Stimulated activated CD4-positive, alpha-beta T cell treated with anti-CD3 and anti-CD28 coated beads, Interleukin-2, amount 100 ng/mL, for 48 hours (primary cell): ENCODE measurements at places on chromosomes 7 and 10.
A peak's percentile ranks its signal among the peaks of the same experiment; 100 is the strongest.

GRCh38 chr7:121271916-121272315 lies 56.9 kb upstream of the WNT16 start:
- no peak for DNase-seq

DNA sequence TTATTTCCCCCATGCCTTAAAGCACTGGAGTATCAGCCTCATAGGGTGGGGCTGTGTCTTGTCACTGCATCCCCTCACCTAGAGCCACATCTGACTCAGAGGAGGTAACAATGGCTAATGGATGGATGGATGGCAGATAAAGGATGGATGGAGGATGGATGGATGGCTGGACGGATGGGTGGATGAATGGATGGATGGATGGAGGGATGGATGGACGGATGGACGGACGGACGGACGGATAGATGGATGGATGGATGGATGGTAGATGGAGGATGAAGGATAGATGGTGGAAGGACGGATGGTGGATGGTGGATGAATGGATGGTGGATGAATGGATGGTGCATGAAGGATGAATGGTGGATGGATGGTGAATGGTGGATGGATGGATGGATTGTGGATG lies 77.2 kb downstream of the PDGFA start:
- no peak for DNase-seq

- DNase-seq = no peak
Measured at GRCh38 chr7:140456551-140457051, 22.7 kb downstream of the MKRN1 start.

DNA sequence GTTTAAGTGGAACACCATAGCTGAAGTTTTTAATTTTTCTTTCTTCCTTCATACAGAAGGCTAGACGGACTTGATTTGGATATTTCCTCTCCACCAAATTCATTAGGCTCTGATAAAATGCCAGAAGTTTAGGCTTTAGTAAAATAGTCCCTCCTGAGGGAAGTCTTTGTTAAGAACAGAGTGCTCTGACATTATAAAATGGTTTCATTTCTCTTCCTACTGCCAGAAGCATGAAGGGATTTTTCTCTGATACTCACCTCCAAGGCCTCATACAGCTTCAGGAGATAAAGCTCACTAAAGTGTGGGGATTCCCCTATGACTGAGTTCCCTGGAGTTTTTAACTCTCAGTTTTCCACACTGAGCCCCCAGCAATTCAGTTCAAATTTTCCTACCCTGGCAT lies 1489.6 kb downstream of the REEP3 start:
- DNase-seq = no peak

DNA sequence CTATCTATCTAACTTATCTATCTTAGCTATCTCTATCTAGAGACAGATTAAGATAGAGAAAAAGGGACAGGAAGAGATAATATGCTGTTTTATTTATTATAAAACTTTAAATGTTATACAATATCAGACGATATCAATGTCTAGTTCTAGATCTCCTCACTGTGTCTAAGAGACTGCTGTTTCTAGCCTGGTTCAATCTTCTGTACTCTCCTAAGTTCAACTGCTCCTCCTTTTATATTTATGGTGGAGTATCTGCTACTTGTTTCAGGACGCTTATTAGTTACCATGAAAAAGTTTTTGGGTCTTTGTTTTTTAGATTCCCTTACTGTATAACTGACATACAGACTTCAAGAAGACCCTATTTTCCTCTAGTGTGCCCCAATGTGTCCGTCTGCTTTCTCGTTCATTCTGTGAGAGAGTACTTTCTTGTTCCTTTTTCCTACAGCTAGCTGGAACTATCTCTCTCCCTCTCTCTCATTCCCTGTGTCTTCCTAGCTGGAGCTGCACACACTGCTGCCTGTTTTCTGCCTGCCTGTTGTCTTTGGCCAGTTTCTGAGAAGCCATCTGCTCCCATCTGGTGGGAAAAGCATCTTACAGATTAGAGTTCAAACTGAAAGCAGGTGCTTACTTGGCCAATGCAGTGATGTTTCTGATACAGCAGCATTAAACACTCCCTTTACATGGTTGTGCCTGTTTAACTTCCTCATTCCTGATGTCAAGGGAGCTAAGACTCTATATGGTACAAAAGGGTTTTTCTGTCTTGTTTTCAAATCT lies 49.4 kb upstream of the ARL4A start:
- no peak for DNase-seq

- no peak for DNase-seq
Measured at GRCh38 chr7:14018751-14019150, 29.3 kb upstream of the ETV1 start.

GRCh38 chr10:78053211-78053868 lies 19.7 kb downstream of the RPS24 start:
- DNase-seq = no peak

DNA sequence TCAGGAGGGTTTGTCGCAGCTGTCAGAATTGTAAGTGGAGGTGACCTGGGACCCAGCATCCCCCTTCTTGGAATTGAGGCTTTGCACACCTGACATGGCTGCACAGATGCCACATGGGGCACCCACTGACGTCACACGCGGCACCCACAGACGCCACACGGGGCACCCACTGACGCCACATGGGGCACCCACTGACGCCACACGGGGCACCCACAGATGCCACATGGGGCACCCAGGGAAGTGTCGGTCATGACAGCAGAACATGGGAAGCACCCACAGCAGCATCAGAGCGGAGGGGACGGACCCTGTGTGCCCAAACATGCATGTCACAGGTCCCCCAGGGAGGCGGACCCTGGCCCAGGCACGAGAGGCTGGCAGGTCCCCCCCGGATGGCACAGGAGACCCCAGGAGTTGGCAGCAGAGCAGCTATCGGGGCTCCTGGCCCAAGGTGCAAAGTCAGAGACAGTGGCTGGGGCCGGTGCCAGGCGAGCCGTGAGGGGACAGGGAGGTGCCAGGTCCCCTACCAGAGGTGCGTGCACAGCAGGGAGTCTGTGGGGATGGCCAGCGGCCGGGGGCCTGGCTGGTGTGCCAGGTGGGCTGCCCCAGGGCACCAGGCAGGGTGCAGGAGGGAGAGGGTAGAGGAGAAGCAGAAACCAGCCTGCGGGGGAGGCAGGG lies 21.1 kb downstream of the KNDC1 start:
- DNase-seq = no peak

- no peak for DNase-seq
Measured at GRCh38 chr10:35554461-35555056, 50.6 kb upstream of the GJD4 start.

DNA sequence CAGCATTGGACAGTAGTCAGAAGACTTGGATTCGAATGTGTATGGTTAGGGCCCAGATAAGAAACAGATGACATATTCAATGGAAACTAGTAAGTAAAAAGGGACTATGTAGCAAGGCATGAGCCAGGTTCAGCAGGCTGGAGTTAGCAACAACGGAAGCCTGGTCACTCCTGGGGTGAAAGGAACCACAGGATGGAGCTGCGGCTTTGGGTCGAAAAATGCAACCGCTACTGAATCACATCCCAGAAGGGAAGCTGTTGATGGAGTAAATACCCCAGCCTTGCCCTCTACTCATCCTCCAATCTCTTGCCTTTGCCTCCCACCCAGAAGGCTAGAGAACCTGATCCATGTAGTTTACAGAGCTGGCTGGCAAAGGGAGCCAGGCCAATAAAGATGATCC lies 37.5 kb upstream of the EGR2 start:
- DNase-seq = peak; percentile 34

DNA sequence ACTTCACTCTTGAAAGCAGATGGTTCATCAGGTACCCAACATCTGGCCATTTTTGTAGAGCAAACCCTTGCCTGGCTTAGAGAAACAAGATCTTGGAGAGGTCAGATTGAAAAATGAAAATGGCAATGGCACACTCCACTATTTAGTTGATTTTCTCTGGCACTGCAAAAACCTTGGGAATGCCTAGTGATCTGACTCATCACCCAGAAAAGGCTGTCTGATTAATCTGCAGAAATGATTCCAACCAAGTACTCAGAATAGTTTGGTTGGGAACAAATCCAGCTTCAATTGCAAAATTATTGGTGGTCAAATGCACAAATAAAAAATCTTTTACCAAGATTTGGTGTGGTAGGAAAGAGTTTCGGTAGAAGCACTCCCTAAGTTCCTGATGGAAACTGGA lies 351.2 kb downstream of the PHTF2 start:
- no peak for DNase-seq

DNA sequence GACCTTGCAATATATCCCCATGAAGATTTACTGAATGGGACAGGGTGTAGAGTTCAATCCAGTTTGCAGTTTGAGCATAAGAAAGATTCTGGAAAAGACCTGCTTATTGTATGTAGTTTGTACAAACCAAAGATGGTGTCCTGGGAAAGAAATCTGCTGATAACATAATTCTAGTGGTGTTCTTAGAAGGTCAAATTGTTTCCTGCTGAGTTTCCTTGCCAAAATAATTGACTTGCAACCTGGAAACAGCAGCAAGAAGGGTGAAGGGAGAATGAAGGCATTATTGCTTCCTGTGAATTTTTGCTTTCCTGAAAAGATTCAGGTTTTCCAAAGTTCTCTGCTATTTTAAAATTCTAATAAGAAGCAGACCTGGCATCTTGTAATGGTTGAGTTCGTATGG lies 222.9 kb downstream of the KIF20B start:
- no peak for DNase-seq

DNA sequence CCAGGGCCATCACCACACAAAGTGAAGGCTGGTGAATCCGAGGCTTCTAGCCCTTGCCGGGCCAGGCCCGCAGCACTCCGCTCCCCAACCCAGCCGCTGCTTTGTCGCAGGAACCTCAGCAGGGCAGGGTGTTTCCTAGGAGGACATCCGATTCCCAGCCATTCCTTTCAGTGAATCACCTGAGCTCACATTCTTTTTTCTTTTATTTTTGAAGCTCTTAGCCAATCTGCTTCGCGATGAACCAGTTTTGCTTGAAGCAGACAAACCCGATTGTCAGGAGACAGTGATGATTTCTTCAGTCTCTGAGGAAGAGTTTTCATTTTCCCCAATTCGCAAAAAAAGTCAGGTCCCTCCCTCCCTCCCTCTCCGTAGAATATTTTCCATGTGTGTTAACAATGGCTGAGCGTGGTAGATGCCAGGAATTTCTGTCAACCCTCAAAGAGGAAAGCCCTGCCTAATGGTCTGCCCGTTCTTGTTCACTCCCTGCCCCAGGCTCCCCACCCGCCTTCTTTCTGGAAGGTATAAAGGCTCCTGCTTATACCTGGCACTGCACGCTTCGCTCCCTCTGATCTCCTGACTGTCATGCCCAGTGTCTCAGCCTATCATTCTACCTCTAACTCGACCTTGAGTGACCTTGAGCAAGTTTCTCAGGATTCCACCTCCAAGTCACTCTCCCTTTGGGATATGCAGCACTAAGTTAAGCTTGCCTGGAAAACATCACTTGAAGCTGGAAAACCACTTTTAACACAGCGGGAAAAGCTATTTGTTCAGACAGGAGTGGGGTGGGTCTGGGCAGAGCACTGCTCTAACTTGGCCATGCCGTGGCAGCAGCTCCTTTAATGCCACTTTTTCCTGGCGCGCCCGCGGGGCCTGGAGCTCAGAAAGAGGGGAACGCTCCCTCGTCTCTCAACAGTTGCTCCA lies 35.1 kb downstream of the EGFR start:
- no peak for DNase-seq

GRCh38 chr7:152481082-152481481 lies 45.3 kb upstream of the KMT2C start:
- no peak for DNase-seq

DNA sequence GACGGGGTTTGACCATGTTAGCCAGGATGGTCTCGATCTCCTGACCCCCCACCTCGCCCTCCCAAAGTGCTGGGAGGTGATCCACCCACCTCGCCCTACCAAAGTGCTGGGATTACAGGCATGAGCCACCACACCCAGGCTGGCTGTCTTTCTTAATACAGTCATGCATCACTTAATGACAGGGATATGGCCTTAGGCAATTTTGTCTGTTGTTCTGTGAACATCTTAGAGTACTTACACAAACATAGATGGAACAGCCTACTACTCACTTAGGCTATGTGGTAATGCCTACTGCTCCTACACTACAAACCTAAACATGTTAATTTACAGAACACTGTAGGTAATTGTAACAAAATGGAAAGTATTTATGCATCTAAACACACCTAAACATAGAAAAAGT lies 106.6 kb upstream of the KCNMA1 start:
- DNase-seq = no peak

- DNase-seq = no peak
Measured at GRCh38 chr10:30786131-30786530, 156.6 kb upstream of the LYZL2 start.

DNA sequence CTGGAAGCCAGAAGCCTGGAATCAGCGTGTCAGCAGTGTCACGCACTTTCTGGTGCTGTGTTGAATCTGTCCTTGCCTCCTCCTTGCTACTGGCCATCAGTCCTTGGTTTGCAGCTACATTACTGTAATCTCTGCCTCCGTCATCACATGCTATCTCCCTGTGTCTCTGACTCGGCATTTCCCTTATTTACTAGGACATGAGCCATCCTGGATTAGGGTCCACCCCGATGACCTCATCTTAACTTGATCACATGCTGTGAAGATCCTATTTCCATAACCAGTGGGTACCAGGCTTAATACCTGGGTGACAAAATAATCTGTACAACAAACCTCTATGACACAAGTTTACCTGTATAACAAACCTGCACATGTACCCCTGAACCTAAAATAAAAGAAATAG lies 518.0 kb upstream of the KLF6 start:
- no peak for DNase-seq

- no peak for DNase-seq
Measured at GRCh38 chr10:60310740-60311139, 78.9 kb downstream of the ANK3 start.
